ENCODE measurements at places on chromosomes 7 and 10.

DNA sequence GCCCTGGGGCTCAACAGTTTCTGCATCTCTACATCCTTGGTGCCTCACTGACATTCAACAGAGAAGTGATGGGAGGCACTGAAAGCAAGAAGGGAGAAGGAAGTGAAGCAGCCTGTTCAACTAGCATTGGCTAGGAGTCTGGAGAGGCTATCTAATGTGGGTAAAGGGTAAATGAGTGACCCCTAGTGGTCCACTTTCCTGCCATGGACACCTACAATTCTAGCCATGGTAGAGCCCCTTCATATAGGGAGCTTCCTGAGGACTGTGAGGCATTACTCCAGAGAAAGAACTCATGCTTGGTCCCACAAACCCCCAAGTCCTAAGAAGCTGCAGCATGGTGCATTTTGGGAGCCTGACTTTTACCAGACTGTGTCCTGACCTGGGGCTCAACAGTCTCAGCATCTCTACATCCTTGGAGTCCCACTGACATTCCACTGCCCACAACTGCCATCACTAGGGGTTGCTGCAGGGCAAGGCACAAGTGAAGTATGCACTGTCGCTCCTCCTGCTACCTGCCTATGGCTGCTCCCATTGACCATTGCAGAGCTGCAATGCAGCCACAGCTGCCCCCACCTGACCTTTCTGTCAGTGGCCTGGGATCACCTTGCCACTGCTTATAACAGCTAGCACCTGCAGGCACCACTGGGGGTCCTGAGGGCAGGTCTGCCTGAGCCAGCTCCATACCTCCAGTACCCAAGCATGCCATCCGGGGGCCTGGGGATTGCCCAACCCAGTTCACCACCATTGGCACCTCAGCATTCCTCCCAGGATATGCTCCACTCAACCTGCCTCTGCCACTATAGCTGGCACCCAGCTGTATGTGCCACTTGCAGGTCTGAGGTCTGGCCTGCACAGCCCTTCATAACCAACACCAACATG is 44.1 kb upstream of the CDK6 start:
- DNase-seq, result no peak

DNA sequence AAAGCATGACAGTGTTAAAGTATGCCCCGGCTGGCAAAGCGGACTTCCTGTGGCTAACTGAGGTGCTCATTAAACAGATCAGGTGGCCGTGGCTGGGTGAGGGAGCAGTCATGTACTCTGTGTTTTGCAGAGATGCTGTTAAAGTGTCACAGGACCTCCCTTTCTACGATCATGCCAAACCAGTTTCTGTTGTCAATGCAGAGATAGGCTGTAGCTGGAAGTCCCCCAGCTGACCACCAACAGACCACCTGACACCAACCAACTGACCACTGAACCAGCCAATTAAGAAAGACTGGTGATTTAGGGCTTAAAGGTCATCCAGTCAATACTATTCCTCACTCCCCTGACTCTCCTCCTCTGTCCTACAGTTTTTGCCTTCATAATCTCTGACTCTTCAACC is 431.1 kb upstream of the LRGUK start:
- no peak for DNase-seq

DNA sequence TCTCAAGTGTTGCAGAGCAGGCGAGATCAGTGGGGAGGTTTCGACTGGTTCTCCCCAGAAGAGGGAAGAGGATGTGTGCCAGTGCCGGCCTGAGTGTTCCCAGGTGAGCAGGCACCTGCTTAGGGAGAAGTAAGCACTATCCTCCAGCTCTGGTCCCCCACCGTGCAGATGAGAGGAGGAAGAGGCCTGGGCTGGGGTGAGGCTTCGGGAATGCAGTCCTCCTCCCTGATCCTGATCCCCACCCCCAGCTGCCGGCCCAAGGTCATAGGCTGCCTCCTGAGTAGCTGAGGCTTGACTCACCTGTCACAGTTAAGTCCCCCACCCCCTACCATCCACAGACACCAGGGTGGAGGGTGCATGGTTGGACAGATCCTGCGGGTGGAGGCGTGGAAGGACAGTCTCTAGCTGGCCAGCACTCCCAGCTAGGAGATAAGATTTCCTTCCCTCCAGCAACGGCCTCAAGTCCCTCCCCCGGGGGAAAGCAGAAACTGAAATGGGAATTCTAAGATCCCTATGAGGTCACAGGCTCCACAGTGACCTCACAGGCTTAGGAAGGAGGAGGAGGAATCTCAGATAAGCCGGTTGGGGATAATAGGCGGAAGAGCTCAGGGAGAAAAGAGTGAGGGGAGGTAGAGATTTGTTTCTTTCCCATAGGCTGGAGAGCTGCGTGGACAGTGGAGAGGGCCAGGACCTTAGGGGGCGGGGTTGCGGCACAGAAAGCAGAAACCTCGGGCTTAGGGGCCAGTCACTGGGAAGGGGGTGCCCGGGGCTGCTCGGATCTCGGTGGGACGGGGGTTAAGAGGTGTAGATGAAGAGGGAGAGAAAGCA is 1.0 kb downstream of the LRCH4 start:
- peak; percentile 13 for DNase-seq

DNA sequence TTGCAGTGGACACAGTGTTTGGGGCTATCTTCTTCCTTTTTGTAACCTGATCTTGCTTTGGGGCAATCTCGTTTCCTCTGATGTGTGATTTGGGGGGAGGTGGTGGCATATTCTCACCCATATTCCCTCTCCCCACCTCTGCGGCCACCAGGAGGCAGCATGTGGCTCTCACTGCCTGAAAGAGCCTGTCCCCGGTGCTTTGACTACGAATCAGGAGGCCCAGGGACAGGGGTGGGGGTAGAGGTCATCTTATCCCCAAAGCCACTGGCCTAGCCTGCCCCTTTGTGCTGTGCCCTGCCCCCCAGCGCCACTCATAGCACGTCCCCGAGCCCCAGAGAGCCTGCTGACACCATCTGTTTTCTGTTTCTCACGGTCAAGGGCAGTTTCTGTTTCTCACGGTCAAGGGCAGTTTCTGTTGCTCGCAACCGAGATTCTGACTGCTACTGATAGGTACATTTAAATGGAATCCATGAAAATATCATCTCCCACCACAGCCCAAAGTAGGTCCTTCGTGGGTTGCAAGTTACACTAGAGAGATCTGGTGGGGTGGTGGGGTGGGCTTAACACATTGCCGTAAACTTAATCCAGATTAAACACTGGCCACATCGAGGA is 28.2 kb downstream of the PHYH start:
- DNase-seq, result no peak

DNA sequence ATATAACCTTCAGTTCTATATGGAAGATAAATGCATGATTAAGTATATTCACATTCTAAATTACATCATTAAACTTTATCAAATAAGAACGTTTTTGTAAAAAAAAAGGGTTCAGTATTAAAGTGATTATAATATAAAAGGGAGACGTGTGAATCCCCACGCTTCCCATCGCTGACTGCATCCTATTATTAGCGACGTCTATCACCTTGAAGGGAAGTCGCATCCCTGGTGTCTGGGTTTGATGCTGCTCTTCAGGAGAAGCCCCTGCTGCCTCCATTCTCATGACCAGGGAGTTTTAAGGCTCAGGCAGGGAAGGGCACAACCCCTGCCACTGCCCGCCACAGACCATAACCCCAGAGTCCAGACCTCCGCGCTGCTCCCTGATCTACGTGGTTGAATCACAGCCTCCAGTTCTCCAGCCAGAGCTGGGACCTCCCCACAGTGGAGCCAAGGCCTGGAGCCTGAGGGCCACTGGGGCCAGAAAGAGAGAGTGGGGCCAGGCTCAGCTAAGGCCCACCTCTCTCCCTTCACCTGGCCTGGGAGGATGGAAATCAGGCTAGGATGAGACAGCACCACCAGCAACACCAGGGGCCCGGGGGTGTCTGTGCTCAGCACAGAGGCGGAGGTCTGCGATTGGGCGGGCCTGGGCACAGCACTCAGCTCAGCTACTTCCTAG is 130.6 kb downstream of the TCERG1L start:
- DNase-seq, result no peak

DNA sequence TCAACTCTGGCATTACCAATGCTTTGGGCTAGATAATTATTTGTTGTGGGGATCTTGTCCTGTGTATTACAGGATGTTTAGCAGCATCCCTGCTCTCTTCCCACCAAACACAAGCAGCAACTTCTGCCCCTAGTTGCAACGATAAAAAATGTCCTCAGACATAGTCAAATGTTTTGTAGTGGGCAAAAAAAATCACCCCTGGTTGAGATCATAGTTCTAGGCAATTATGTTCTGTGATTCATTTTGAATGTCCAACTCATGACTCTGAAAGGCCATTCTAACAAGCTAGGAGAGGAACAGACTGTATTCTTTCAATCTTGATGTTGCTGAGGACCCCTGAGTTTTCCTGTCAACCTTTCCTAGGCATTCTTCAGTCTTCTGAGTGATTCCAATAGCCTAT is 79.5 kb downstream of the RTKN2 start:
- no peak for DNase-seq

DNA sequence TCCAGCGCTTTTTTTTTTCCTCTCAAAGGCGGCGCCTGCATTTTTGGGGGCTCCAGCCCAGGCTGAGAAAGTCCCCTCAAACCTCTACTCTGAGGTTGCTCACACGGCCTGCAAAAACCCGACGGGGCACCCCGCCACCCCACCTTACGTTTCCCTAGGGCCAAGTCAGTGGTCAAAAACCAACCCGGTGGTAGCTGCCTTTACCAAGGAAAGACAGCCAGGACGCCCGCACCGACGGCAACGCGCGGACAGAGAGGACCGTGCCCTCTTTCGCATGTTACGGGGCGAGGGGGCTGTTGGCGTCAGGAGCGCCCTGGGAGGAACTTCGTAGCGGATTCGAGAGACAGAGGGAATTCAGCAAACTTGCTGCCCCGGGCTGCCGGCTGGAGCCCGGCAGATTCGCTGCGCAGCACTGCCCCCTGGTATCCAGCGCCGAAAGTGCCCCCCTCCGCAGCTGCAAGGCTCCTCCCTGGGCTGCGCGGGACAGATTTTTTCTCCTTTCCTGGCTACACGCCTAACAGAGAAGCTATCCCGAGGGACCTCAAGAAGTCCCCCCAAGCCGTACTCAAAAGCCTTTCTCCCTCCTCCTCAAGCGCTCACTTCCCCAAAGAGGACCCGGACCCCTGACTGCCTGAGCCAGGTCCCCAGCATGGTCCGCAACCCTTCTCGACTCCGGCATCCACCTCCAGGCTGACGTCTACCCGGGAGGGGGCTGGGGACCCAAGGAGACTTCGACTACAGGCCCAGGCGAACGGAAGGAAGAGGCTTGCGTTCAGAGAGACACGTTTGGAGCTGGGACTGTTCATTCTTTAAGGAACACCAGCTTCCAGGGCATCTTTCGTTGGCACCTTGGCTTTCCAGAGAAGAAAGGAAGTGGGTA is 27.7 kb upstream of the VAX1 start:
- no peak for DNase-seq
